Muscle of back (tissue), 13 donors: ENCODE measurements at places on chromosomes 5 and 9. TPM values are rescaled to one million over a fixed set of nuclear protein-coding genes. Genes with fewer than 3 reads are reported as not detected.
A peak's percentile ranks its signal among the peaks of the same experiment; 100 is the strongest.

DNA sequence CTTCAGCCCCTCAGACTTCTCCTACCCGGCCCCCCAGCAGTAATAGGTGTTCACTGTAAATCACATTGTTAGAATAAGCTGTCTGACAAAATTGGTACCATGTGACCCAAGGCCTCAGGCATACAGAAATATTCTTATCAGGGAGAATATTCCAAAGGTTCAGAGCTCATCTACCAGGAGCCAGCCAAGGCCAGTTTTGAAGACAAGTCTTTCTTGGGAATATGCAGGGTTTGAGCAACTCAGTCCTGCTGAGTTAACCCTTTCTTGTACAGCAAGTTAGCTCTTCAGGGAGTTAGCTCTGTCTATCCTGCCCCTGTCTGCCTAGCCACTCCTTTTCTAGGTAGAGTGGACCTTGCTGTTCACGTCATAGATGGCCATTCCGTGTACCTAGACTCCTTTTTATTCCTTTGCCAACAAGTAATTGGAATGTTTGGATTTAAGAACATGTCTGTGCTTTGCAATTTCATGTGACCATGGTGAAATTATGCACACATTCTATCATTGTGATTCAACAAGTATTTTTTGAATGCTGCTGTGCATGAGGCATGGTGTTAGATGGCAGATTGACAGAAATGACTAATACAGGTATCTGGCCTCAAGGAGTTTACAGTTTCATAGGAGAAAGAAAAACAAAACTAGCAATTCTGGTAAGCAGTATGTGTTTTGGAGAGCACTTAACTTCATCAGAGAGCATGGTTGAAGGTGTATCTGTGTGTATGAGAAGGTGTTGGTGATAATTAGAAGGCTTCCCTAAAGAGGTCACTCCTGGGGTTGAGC lies 22.6 kb downstream of the TGFBR1 start:
- DNase-seq = no peak

DNA sequence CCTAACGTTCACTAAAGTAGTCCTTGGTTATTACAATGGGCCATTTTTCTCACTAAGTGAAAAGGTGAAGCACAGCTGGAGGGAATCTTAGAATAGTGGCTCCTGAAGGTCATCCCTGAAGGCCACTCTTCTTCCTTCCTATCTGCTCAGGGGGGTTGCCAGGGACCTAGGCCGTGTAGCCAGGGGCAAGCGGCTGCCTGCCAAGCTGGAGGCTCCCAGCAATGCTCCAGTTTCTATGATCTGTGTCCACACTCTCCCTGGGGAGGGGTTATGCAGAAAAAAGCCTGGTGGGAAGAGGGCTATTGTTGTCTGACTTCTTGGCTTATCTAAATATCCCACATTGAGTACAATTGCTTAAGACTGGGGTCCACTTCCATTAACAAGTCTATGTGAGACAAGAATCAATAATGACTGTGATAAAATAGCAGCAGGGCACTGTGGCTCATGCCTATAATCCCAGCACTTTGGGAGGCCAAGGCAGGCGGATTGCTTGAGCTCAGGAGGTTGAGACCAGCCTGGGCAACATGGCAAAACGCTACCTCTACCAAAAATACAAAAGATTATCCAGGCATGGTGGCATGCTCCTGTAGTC lies 3.8 kb downstream of the NMRK1 start:
- DNase-seq = no peak

DNA sequence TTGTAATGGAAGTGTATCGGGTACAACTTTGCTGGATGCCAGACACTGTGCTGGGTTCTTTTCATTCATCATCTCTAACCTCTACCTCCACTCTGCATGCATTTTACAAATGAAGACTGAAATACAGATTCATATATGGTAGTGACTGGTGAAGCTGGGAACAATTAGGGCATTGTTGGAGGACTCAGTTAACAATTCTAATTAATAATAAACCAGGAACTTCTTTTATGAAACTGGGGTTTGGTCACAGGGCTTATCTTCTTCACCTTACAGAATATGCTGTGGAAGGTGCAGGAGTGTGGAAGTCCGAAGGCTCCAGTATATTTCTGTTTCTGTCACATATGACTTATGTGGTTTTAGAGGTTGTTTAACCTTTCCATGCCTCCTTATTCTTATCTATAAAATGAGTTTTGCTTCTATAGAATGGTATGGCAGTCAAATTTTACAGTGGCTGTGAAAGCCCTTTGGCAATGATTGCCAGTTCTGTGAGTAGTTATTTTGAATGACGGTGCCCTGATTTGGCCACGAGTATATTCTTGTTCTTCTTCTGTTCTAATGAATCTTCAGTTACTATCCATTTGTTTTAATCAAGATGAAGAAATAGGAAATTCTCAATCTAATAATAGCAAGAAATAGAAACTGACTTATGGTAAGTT lies 284.7 kb downstream of the GABRB2 start:
- no peak for DNase-seq

- DNase-seq = no peak
Observed at GRCh38 chr9:121053544-121053943, 3.5 kb upstream of the C5 start.

GRCh38 chr5:38795986-38796741 lies 49.6 kb upstream of the OSMR start:
- DNase-seq = no peak

- DNase-seq = no peak
Observed at GRCh38 chr5:2675548-2675947, 75.9 kb downstream of the IRX2 start.

DNA sequence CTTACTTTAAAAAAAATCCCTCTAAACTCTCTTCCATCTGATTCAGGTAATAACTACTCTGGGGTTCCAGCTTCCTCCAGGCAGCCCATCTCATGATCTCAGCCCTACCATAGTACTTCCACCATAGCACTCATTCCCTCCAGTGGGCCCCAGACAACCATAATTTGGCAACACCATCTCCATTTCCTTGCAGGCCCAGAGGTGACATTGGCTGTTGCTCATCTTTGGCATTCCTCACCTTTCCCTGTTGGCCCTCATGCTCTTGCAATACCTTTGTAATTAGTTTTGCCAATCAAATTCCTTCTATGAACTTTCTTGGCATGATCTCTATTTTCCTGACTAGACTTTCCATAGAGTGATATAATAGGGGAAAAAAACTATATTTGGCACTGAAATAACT lies 60.1 kb downstream of the TAF11L14 start:
- DNase-seq = no peak

GRCh38 chr9:89177012-89177943 lies 1.3 kb downstream of the SHC3 start:
- no peak for DNase-seq

- DNase-seq = peak; percentile 11
Observed at GRCh38 chr5:79236970-79237739, 1.2 kb downstream of the JMY start.

DNA sequence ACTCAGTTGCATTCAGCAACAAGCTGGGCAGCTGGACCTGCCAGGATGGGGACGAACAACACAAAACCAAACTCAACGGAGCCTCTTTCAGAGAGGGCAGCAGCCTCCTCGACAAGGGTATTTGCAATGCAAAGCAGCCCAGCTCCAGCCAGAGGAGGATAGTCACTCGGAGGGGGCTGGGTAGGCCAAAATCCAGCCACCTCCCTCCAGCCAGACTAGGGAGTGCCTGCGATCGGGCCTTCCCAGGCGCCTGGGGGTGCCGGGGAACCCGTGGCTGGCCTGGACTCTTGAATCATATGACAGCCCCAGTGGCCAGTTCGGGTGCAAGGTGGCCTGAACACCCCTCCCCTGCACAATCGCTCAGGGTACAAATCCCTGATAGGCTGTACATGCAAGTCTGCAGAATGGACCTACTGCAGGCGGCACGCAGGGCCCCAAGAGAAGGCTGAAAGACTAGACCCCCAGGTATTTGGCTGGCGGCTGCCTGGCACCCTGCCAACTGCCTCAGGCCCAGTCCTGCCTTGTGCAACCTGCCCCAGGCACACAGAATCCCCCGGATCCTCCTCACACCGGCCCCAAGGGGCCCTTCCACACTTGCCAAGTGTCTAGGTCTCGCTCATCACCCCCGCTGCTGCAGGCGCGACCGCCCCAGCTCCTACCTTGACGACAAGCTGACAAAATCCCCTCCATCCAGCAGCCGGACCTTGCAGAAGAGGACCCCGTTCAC lies 1.3 kb downstream of the EEIG1 start:
- DNase-seq = peak; percentile 80

- DNase-seq = peak; percentile 98
Observed at GRCh38 chr9:127122176-127123063, at the start of gene ANGPTL2. Gene ANGPTL2, minus strand, starts transcription at chr9:127122635. Its CDS starts 13,904 bp downstream, at chr9:127108731.

DNA sequence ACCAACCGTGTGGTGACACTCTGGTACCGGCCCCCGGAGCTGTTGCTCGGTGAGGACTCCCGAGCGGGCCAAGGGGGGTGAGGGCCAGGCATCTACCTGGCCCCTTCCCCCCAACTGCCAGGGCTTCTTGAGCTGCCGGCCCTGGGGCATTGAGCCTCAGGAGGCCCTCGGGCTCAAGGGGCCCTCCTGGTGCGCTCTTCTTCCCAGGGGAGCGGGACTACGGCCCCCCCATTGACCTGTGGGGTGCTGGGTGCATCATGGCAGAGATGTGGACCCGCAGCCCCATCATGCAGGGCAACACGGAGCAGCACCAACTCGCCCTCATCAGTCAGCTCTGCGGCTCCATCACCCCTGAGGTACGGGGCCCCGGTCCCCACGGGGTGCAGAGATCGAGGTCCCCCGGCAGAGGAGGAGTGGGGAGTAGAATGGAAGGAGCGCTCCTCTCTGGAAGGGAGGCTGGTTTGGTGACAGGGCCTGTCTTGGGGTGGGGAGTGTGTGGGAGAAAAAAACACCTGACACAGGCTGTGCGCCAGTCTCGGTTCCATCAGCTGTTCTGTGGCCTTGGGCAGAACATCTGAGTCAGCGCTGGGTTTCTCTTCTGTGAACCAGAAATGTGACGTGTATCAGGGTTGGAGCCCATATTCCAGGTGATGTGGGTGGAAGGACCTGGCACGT lies 2.6 kb downstream of the CDK9 start:
- DNase-seq = no peak

- no peak for DNase-seq
Observed at GRCh38 chr9:122276096-122276495, 11.4 kb downstream of the MRRF start.

DNA sequence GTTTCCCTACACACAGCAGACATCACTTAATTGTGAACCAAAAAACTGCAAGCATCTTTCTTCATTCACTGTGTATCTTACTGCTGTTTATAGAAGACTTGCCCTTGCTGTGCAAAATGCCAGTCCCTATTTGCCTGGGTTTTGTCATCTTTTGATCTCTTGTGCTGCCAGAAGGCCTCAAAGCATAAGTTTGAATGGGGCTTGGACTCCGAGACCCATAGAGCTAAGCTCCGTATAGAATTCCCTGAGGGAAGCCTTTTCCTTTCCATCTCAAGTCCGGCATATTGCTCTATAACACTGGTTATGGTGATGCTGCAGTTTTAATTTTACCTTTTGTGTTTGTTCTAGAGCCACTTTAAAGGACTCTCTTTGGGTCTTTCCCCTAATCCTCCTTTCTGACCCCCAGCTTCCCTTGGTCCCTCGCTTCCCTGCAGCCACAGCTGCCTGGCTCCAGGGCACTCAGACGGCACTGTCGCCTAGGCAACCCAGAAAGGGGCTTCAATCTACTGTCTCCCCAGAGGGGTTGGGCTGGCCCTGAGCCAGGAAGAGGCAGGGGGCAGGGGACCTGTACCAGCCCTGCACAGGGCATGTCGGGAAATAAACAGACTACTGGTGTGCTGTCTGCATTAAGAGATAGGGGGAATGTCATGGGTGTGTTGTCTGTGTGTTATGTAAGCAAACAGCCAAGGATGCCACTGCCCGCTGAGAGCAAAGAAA lies 73.4 kb upstream of the MELK start:
- no peak for DNase-seq

GRCh38 chr5:132017738-132018625 lies 6.5 kb upstream of the ACSL6 start:
- no peak for DNase-seq

GRCh38 chr9:131476777-131477345 lies 25.9 kb upstream of the POMT1 start:
- DNase-seq = no peak

- no peak for DNase-seq
Observed at GRCh38 chr5:7186818-7187217, 209.1 kb upstream of the ADCY2 start.

- no peak for DNase-seq
Observed at GRCh38 chr5:16559702-16560101, 57.1 kb downstream of the RETREG1 start.

- DNase-seq = peak; percentile 4
Observed at GRCh38 chr5:94433397-94434163, 184.8 kb downstream of the KIAA0825 start.

Gene LCN15
- 0.50 TPM for polyA plus RNA-seq

Gene SPAAR
- 2.1 TPM for polyA plus RNA-seq

Gene TGFBI
- polyA plus RNA-seq = 266 TPM

Gene QRFP
- 0.34 TPM for polyA plus RNA-seq

Gene C1QTNF2
- polyA plus RNA-seq = 27.0 TPM

Gene NRARP
- polyA plus RNA-seq = 6.4 TPM

Gene FSTL4
- polyA plus RNA-seq = 3.9 TPM

Gene MARCHF11
- not detected for polyA plus RNA-seq

Gene GCNT4
- 0.28 TPM for polyA plus RNA-seq
